T-helper 17 cell (primary cell): ENCODE measurements at places on chromosomes 3 and 15. TPM values are rescaled to one million over a fixed set of nuclear protein-coding genes. Genes with fewer than 3 reads are reported as not detected.
A peak's percentile ranks its signal among the peaks of the same experiment; 100 is the strongest.

- H3K4me1 ChIP-seq: no peaks in the 10 kb centered on the region
- DNase-seq: no peak
- no peaks in the 10 kb centered on the region for H3K27me3 ChIP-seq
These were observed 152.0 kb upstream of the PEX5L start for GRCh38 chr3:180188512-180189309.

CKMT1A gene
- not detected for total RNA-seq

GRCh38 chr3:70973558-70973957, 610.0 kb downstream of the FOXP1 start:
- H3K36me3 ChIP-seq: peaks cover 15% of the 10 kb centered on the region
- H3K27ac ChIP-seq: no peak overlapping the region
- no peak for DNase-seq
- no peak overlapping the region for H3K4me3 ChIP-seq
- H3K4me1 ChIP-seq: peaks cover 14% of the 10 kb centered on the region

GRCh38 chr15:27592036-27592760, 506.9 kb downstream of the OCA2 start:
- no peak overlapping the region for H3K27ac ChIP-seq
- H3K4me3 ChIP-seq: no peak overlapping the region
- no peaks in the 10 kb centered on the region for H3K27me3 ChIP-seq
- H3K36me3 ChIP-seq: no peaks in the 10 kb centered on the region
- DNase-seq: no peak

DNA sequence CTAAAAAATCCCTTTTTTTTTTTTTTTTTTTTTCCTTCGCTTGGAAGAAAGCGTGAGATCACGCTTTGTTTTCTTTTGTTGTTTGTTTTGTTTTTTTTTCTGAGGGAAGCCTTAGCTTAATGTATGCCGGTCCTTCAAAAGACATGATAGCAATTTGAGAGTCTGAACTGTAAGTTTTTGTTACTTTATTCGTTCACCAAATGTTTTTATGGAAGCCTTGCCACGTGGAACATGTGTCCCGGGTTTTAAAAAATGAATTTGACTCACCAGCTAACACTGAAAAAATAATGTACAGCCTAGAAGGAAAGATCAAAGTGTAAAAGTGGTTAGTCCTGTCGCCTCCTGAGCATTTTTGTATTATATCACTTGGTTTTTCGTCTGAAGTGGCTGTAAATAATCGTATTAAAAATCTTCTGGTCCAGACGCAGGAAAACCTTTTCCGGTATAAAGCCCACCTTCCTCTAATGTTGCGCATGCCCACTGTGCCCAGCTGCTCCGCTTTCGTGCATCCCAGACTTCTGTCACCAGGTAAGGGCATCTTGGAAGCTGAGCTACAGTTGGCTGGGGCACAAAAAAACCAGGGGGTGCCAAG, 795 bp upstream of the MYNN start:
- H3K27ac ChIP-seq: peak overlapping the region; percentile 100
- peak overlapping the region; percentile 99 for H3K4me3 ChIP-seq
- H3K27me3 ChIP-seq: no peaks in the 10 kb centered on the region
- peaks cover 3% of the 10 kb centered on the region for H3K36me3 ChIP-seq
- H3K4me1 ChIP-seq: peaks cover 41% of the 10 kb centered on the region

STX19 gene
- not detected for total RNA-seq

DNA sequence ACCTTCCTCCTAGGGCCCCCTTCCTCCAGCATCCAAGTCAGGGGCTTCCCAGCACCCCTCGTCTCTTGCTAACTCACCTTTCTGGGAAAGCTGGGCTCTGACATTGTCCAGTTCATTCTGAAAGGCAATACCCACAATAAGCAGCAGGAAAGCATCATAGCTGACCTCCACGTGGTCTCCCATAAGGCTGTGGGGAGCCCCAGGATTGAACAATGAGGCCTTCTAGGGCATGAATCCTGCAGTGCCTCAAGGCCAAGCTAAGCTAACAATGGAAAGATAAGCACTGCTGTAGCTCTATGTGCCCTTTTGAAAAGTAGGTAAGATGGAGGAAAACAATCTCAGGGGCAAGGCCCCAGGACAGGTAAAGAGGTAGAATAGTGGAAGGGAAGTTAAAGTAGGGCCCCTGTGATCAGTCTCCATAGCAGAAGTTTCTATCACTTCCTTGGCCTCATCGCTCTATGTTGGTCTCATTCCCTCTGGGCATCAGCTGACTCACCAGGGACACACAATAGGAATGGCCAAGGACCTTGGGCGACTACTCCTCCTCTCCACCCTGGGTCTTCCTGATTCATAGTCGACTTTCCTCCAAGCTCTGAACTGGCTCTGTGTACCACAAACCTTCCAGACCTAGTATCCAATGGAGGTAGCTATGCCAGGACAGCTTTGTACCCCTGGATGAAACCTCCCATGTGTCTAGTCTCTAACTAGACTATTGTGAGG, 11.7 kb downstream of the TRAIP start:
- H3K27me3 ChIP-seq: no peaks in the 10 kb centered on the region
- H3K36me3 ChIP-seq: no peaks in the 10 kb centered on the region
- no peak overlapping the region for H3K27ac ChIP-seq
- no peak for DNase-seq

DNA sequence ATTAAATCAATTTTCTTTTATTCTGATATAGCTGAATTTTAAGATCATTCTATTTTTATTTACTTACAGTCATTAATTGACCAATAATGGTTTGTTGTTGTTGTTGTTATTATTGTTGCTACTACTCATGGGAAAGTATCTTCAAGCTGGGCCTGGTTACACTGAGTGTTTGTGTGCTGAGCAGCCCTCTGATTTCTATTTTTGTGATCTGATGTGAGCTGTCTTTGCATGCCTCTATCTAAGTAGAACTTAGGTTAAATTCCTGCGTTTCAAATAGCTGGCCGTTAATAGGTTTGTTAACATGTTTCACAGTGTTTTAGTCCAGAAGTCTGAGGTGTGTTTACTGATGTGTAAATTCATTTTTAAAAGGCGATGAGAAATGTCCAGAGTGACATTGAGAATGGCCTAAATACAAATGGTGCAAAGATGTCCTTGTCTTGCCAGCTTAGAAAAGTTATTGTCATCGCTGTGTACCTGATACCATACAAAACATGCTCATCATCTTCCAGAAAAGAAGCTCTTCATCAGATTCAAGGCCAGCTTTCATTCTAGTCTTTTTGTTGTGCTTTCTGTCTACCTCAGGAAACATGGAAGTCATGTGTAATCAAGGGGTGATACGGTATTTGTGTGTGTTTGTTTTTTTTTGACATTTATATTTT, 15.8 kb downstream of the ARIH2 start:
- no peaks in the 10 kb centered on the region for H3K27me3 ChIP-seq
- no peak for DNase-seq
- no peak overlapping the region for H3K27ac ChIP-seq
- H3K4me3 ChIP-seq: no peak overlapping the region
- H3K36me3 ChIP-seq: peaks cover 8% of the 10 kb centered on the region

DNA sequence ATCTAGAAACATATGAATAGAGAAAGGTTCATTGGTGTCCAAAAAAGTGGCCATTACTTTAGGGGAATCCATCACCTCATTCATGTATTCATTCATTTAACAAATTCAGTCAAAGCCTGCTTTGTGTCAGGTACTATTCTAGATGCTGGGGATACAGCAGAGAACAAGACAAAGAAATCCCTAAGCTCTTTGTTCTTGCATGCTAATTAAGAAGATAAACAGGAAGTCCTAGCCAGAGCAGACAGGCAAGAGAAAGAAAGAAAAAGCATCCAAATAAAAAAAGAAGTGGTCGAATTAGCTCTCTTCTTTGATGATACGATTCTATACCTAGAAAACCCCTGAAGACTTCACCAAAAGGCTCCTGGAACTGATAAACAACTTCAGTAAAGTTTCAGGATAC, 12.4 kb upstream of the ZMAT3 start:
- H3K36me3 ChIP-seq: no peaks in the 10 kb centered on the region
- peaks cover 14% of the 10 kb centered on the region for H3K4me1 ChIP-seq
- DNase-seq: no peak
- H3K27me3 ChIP-seq: no peaks in the 10 kb centered on the region
- peak overlapping the region; percentile 78 for H3K4me3 ChIP-seq

DNA sequence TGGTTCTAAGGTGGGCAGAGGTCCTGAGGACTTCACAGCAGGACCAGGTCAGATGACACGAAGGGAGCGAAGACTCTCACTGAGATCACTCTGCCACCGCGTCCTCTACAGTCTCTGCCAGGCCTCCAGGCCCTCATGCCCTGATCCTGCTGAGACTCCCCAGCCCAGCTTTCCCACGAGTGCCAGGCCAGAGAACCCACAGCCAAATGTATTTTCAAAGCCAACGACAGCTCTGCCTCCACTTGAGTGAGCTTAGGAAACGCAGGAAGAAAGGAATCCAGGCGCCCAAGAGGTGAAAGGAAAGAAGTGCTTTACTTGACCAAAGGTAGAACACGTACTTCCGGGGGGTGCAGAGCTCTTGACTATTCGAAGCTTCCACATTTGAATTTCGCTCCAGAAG, 275.0 kb downstream of the XXYLT1 start:
- peaks cover 2% of the 10 kb centered on the region for H3K36me3 ChIP-seq
- DNase-seq: no peak
- no peak overlapping the region for H3K27ac ChIP-seq

GRCh38 chr3:138687236-138687635, 78.7 kb downstream of the FAIM start:
- peaks cover 5% of the 10 kb centered on the region for H3K36me3 ChIP-seq
- no peak overlapping the region for H3K27ac ChIP-seq
- no peak overlapping the region for H3K4me3 ChIP-seq

HERC2 gene
- total RNA-seq: 39.1 TPM

- H3K4me3 ChIP-seq: no peak overlapping the region
- peaks cover 8% of the 10 kb centered on the region for H3K4me1 ChIP-seq
- peak overlapping the region; percentile 29 for H3K27ac ChIP-seq
- peaks cover 3% of the 10 kb centered on the region for H3K36me3 ChIP-seq
- H3K27me3 ChIP-seq: no peaks in the 10 kb centered on the region
- no peak for DNase-seq
These were observed 59.4 kb upstream of the TRIM71 start for GRCh38 chr3:32758375-32758753.

DNA sequence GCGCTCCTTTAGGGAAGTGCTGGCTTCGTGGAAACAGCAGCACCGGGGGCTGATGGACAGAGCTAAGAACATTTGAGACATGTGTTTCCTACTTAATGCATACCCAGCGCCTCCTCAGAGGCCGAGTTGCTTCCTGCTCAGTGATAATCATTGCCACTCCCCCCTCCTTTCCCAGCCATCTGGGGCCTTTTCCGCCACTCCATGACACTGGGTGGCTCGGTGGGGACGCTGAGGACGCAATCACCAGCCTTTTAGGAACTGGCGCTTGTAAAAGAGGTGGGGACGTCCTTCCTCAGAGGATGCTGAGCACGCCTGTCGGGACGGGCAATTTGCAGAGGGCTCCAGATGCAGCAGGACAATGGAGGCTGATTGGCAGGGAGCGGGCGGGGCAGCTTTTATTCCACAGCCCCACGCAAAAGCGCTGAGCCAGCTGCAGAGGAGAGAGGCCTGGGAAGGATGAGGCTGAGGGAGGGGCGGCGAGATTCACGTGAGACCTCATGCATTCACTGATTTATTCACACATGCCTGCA, 22.2 kb upstream of the IQSEC1 start:
- H3K27me3 ChIP-seq: peaks cover 50% of the 10 kb centered on the region
- H3K36me3 ChIP-seq: no peaks in the 10 kb centered on the region
- H3K27ac ChIP-seq: no peak overlapping the region
- peaks cover 9% of the 10 kb centered on the region for H3K4me1 ChIP-seq

DNA sequence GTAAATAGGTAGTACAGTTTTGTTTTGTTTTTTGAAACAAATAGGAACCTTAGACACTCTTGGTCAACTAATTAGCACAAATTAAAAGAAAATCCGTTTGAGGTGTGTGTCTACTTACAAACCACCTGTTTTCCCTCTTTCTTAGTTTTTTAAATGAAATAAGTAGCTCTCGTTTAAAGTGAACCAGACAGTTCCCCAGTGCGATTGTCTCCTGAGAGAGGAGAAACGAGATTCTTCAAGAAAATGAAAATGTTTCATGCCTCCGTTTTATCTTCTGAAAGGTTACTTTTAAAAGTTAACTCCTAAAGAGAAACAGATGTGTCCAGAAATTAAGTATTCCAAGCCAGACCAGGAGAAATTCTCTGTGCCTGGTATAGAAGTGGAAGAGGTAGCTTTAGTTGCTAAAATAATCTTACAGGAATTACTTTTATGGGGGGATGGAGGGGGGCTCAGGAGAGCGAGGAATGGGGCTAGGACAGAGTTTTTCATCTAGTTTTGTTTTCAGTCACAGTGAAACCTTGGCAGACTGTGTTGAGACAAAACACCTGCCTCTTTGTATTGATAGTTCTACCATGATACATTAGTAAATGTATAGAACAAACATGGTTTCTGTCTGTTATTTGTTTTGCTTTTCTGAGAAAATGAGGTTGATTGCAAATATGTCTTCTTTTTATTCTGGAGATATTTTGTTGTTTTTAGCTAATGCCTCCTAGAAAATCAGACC, 155.1 kb upstream of the CNTN4 start:
- no peaks in the 10 kb centered on the region for H3K27me3 ChIP-seq
- no peaks in the 10 kb centered on the region for H3K4me1 ChIP-seq
- no peak overlapping the region for H3K27ac ChIP-seq
- no peak overlapping the region for H3K4me3 ChIP-seq

CHRFAM7A gene
- not detected for total RNA-seq

TF gene
- total RNA-seq: 1.3 TPM

- no peak for DNase-seq
- no peaks in the 10 kb centered on the region for H3K27me3 ChIP-seq
- H3K27ac ChIP-seq: no peak overlapping the region
These were observed 775.8 kb downstream of the ZNF385D start for GRCh38 chr3:20975188-20975651.

DNA sequence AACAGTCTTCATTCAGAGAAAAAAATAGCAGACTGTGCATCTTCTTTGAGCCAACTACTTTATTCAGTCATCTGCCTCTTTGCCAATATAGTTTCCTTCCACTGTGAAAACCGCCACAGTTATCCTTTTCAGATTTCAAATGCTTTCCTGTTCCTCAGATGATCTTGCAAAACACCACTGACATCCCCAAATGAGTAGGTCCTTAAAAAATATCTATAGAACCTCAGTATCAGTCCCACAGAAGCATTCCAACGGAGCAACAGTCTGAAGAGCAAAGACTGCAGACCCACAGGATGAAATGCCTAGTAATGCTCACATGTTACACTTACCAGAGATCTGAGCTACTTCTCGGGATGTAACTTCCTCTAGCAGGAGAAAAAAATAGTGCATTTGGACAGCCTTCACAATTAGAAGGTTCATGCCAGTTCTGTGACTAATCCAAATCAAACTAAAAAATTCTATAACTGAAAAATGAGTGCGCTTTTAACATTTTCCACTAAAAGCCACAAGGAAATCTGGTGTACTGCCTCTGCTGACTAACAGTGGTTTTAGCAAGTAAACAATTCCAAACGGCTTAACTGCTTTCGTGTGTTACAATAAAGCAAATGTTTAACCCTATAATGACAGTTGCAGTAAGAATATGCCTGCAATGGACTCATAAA, at the start of gene ANKRD28:
Gene ANKRD28, minus strand, starts transcription at position 338 of the 662 bp plus-strand sequence. CDS start 1,458 bp downstream, outside the sequence.
- H3K4me1 ChIP-seq: peaks cover 44% of the 10 kb centered on the region
- H3K36me3 ChIP-seq: no peaks in the 10 kb centered on the region
- H3K27ac ChIP-seq: peak within 1 kb of the TSS; percentile 98
- DNase-seq: no peak
- H3K4me3 ChIP-seq: peak within 1 kb of the TSS; percentile 94

CCDC13 gene
- total RNA-seq: 0.94 TPM
